Endothelial cell of umbilical vein (primary cell): ENCODE measurements at places on chromosomes 7 and 10. TPM values are rescaled to one million over a fixed set of nuclear protein-coding genes. Genes with fewer than 3 reads are reported as not detected.

DNA sequence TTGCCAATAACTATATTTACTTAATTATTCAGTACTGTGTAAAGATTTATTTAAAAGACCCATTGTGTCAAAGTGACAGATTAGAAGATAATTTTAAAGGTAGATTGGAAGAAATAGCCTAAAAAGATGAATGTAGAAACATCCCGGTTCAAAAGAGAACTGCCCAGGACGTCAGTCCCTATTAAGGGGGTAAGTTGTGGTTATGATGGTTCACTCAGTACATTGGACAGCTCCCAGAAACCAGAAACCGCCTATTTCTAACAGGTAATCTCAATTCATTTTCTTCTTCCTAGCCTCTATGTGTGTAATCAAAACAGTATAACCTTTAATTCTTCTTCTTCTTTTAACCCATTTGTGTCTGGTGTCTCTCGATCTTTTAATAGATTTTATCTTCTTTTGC, 1.5 kb upstream of the FERD3L start:
- peak; percentile 12 for DNase-seq

DNA sequence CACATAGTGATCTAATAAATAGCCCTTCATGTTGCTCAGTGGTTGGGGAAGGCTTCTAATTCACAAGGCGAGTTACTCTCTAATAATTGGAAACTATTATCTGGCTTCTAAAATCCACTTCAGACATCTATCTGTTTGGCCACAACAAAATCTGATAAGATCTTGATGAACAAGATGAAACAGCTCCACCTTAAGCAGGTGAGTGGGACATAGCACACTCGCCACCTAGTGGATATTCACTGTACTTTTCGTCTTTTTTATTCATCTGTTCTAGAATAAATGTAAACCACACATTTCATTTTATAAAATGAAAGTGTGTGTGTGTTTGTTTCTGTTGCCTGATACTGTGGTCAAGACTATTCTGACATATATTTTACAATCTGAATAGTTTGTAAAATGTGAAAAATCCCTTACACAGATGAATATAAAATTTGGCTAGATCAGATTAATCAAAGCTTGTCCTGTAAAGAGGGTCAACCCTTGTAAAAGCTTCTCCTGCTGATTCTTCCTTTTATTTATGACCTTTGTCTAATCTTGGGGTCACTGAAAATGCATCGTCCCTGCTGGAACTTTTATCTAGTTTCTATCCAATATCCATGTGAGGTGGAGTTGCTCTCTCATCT, 26.5 kb upstream of the CNTNAP2 start:
- DNase-seq: no peak

- no peak for DNase-seq
Observed at GRCh38 chr10:33190406-33190805, 144.1 kb downstream of the NRP1 start.

DNA sequence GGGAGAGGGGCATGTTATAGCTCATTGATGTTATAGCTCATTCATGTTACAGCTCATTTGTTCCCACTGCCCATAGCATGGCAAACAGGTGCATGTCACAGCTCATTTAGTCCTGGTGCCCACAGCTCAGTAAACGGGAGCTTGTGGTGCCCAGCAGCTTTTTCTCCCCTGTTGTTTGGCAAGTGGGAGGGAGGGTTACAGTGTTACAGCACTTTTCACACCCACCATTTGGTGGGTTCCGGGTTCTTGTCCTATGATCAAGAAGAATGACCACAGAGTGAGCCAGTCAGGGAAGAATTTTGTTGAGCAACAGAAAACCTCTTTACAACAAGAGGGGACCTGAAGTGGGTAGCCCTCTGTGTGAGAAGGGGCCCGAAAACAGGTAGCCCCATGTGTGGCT, 162.8 kb upstream of the CSTF2T start:
- DNase-seq: no peak

- DNase-seq: peak; percentile 34
Observed at GRCh38 chr7:113015034-113015645, 71.5 kb downstream of the GPR85 start.

DNA sequence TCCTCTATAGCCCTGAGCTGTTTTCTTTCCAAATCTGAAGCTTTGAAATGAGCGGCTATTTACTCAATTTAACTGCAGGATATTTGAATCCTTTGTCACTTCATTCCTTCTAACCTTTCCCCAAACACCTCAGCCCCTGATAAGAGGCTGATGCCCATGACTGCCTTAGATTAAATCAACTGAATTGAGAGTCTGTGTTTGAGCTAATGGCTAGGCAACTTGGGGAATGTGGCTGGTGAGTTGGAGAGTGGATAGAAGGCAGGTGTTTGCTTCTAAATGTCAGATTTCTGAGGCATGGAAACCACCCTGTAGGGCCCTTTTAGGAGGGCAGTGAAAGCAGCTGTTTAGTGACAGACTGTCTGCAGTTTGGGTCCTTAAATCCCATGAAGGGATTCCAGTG, 759.9 kb downstream of the LRMDA start:
- no peak for DNase-seq

DNA sequence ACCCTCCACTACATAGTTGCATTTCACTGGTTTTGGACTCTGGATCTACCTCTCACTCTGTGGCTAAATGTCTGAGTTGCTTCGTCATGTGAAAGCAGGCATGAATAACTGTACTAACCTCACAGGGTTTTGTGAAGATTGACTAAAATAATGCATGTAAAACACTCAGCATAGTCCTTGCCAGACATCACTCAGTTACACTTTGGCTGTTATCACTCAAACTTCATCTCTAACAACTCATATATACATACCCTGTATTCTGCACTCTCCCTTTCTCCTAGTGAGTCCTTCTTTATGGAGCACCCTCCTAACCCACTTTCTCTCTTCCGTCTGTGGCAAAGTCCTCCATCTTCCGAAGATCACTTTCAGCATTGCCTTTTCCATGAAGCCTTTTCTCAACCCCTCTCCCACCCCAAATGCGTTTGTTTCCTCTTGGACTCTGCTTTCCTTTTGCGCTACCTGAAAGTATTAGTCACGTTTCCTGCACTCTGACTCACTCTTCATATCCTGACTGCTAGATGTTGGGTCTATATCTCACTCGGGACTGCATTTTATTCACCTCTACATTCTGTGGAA, 72.6 kb downstream of the OSBPL3 start:
- peak; percentile 89 for DNase-seq

GRCh38 chr7:117385363-117386109, 41.8 kb downstream of the ASZ1 start:
- DNase-seq: peak; percentile 47

DNA sequence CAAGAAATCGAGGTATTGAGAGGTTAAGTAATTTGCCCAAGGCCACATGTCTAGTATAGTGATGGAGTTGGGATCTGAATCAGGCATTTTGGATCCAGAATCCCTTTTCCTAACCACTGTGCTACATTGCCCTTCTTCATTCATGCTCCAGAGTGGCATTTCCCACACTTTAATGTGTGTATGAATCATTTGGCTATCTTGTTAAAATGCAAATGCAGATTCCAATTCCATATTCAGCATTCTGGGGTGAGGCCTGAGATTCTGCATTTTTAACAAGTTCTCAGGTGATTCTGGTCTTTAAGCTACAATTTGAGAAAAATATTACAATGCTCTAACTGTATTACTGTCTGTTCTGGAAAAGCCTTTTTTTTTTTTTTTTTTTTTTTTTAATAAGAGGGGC, 631.3 kb downstream of the PHTF2 start:
- DNase-seq: no peak

Gene CTNNA3
- polyA plus RNA-seq: not detected in 2 replicates

Gene AKR1C4
- not detected in 2 replicates for polyA plus RNA-seq

Gene GNGT1
- not detected in 2 replicates for polyA plus RNA-seq

Gene AIFM2
- polyA plus RNA-seq: 6.6 and 6.9 TPM in 2 replicates
